Breast epithelium (tissue), 4 donors: ENCODE measurements at places on chromosomes 1 and 21.

DNA sequence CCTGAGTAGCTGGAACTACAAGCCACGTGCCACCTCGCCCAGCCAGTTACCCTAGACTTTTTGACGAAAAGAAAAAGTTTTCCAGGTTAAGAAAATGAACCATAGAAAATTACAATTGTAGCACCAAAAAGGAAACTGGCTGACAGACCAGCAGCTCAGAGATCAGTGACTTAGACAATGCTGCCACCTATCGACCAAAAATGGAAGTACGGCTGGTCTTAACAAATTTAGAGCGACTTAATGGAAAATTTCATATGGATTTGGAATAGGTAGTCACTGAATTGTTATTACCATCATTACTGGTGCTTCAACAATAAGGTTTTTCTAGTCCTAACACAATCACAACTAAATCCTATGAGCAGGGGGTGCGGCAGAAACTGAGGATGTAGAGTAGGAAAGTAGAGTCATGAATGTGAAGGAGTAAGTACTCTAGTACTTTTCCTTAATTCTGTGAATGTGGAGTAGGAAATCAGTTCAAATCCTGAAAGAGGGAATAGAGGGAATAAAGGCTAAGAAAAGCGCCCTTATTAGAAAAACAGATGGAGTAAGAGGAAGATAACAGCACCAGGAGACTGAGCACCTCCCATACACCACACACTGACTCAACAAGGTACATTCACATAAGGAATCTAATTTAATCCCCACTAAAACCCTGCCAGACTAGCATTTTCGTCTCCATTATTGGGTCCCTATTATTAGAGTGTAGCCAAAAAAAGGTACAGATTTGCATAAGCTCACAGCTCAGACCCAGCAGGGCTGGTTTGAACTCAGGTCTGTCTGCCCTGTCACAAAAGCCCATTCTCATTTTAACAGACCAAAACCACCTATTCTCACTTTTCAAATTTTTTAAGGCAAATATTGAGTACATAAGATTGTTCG lies 37.9 kb upstream of the MGST3 start:
- peak; percentile 70 for DNase-seq
- H3K4me1 ChIP-seq, result no peaks in the 10 kb centered on the region
- no peak overlapping the region for H3K4me3 ChIP-seq
- no peaks in the 10 kb centered on the region for H3K27me3 ChIP-seq
- no peaks in the 10 kb centered on the region for H3K36me3 ChIP-seq
- no peak overlapping the region for H3K27ac ChIP-seq

- no peak overlapping the region for H3K4me3 ChIP-seq
- no peaks in the 10 kb centered on the region for H3K27me3 ChIP-seq
- H3K36me3 ChIP-seq, result no peaks in the 10 kb centered on the region
- no peak overlapping the region for H3K27ac ChIP-seq
- DNase-seq, result no peak
Measured at GRCh38 chr1:18148461-18148860, 40.9 kb downstream of the IGSF21 start.

- H3K4me3 ChIP-seq, result no peak overlapping the region
- H3K27ac ChIP-seq, result no peak overlapping the region
Measured at GRCh38 chr1:12078575-12078937, 15.5 kb downstream of the TNFRSF8 start.

- DNase-seq, result no peak
- no peaks in the 10 kb centered on the region for H3K36me3 ChIP-seq
- H3K27me3 ChIP-seq, result peaks cover 74% of the 10 kb centered on the region
- H3K4me1 ChIP-seq, result peaks cover 18% of the 10 kb centered on the region
- peak overlapping the region; percentile 39 for H3K4me3 ChIP-seq
- no peak overlapping the region for H3K27ac ChIP-seq
Measured at GRCh38 chr1:231162970-231163829, 1.3 kb downstream of the TRIM67 start.

DNA sequence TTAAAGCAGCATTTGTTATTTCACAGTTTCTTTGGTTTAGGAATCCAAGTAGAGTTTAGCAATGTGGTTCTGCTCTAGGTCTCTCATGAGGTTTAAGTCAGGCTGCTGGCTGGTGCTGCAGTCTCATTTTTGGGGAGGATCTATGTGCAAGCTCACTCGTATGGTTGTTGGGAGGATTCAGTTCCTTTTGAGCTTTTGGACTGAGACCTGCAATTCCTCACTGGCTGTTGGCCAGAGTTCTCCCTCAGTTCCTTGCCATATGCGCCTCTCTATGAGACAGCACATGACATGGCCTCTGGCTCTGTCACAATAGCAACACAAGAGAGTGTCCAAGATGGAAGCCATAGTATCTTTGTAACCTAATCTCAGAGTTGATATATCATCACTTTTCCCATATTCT lies 91.0 kb downstream of the OLFML2B start:
- H3K36me3 ChIP-seq, result no peaks in the 10 kb centered on the region
- no peaks in the 10 kb centered on the region for H3K27me3 ChIP-seq
- no peak for DNase-seq
- no peak overlapping the region for H3K27ac ChIP-seq
- H3K4me1 ChIP-seq, result no peaks in the 10 kb centered on the region

DNA sequence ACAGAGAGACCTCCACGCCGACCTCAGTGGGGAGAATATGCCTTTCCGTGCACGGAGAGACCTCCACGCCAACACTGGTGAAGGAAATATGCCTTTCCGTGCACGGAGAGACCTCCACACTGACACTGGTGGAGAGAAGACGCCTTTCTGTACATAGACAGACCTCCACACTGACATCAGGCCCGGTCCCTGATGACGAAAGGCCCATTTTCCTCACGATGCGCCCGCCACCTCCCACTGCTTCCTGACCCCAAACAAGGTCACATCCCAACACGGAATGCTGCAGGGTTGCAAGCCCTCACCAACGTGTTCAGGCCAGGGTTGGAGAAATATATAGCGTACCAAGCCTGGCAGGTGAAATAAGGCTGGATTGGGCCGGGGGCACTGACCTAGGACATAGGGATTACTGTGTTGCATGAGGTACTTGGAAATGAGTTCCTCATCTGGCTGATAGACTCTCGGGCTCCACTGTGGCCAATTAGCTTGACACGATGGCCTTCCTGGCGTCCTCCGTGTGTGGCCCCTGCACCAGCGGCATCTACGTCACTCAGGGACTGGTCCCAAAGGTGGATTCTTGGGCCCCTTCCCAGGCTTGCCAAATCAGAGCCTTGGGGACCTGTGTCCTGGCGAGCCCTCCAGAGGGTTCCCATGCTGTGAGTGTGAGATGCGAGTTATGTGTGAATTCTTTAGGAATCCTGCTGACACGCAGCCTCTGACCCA lies 16.5 kb upstream of the SUMO3 start:
- no peak for DNase-seq
- no peak overlapping the region for H3K27ac ChIP-seq
- no peak overlapping the region for H3K4me3 ChIP-seq
- H3K4me1 ChIP-seq, result no peaks in the 10 kb centered on the region
